ENCODE measurements at places on chromosomes 4 and X. TPM values are rescaled to one million over a fixed set of nuclear protein-coding genes. Genes with fewer than 3 reads are reported as not detected.
A peak's percentile ranks its signal among the peaks of the same experiment; 100 is the strongest.

DNA sequence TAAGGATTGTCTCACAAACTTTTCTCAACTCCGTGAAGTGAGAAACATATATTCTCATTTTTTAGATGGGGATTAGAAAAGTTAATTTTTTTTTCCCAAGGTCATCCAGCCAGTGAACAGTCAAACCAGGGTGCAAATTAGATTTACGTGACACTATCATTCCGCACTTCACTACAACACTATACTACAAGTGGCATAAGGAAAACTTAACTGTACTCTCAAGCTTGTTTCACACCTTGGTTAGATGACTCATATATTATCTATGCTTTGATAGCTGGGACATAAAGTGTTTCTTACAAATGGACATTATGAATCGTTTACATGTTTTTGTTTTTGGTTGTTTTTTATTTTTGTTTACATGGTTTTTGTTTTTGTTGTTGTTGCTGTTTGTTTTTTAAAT is 525.7 kb downstream of the PPARGC1A start:
- DNase-seq = no peak

CXCL5 gene
- 0.07 TPM for total RNA-seq

DNA sequence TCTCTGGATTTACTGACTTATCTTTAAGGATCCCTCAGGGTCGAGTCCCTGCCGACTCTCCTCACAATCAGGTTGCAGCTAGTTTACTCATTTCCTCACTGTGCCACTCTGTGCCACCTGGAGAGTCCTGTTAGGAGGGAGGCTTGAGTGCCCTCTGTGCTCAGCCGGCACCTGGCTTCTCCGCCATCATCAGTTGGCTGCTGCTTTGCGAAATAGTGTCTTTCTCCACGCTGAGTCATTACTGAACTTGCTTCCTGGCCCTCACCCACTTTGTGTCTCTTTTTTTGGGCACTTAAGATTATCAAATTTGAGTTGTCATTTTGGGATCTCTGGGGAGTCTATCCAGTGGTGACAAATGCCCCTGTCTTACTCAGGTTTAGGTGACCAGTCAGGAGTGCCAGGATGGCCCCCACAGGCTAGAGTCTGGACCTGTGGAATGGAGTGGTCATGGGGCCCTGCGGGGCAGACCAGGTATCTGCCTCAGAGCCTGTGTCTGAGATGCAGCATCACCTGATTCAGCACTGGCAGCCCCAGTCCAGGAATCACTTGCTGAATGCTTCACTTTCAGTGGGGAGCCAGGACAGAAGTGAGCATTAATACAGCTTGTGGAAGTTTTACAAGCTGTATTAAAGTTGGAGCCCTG is 37.7 kb downstream of the JADE1 start:
- no peak for DNase-seq

DNA sequence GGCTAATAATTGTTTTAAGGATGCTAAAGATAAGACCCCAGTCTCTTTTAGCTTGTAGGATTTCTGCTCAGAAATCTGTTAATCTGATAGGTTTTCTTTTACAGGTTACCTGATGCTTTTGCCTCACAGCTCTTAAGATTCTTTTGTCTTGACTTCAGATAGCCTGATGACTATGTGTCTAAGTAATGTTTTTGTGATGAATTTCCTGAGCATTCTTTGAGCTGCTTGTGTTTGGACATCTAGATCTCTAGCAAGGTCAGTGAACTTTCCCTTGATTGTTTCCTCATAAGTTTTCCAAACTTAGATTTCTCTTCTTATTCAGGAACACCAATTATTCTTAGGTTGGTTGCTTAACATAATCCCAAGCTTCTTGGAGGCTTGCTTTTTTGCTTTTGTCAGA is 104.1 kb downstream of the ZNF518B start:
- no peak for DNase-seq

- DNase-seq = no peak
Observed at GRCh38 chr4:163172647-163173046, 6.0 kb upstream of the NAF1 start.

GLUD2 gene
- 0.45 TPM for total RNA-seq

DNA sequence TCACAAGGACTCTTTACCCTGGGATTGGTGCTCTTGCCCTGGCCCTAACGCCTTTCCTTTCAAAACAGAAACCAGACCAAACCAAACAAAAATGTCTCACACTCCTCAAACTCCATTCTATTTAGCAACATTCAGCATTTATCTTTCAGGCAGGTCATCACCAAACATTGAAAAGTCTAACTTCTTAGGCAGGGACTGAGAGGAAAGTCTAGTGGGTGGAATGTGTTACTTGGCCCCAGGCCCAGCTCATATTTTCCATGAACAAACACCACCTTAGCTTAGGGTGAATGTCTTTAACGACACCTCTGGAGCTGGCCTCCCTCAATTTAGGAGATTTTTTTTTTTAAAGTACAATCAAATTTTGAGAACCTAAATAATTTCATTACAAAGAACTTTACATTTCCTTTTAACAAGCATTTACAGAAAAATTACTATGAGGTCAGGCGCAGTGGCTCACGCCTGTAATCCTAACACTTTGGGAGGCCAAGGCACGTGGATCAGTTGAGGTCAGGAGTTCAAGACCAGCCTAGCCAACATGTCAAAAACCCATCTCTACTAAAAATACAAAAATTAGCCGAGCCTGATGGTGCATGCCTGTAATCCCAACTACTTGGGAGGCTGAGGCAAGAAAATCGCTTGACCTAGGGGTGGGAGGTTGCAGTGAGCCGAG is 10.2 kb upstream of the N4BP2 start:
- peak; percentile 8 for DNase-seq

RBMXL3 gene
- total RNA-seq = not detected

DNA sequence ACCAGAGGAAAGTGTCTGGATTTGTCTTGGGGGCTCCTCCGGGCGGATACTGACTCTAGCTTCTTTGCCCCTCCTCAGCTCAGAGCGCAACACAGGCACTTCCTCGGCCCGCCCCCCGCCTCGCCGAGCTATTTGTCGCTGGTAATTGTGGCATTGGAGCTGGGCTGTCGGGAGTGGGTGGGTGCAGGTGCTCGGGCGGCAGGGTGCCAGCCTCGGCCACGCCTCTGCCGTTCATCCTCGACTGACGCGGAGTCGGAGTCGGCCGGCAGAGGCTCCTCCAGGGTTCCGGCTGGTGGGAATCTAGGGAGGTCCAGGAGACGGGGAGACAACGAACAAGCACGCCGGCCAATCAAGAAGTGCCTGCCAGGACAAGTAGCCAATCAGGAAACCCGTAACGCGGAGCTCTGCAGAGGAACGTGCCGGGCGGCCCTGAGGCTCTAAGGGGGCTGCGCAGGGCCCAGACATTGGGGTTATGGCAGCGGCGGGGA is 3.9 kb upstream of the SYN1 start:
- DNase-seq = peak; percentile 63

FDCSP gene
- not detected for total RNA-seq

- DNase-seq = no peak
Observed at GRCh38 chr4:87884976-87885549, 52.3 kb downstream of the MEPE start.

GRCh38 chr4:87014284-87014782 is 79.5 kb downstream of the AFF1 start:
- DNase-seq = peak; percentile 11

GRCh38 chr4:75841641-75842520 is 60.4 kb downstream of the PPEF2 start:
- no peak for DNase-seq

GRCh38 chrX:129823115-129823514 is 20.6 kb downstream of the ZDHHC9 start:
- no peak for DNase-seq

MAGEE2 gene
- total RNA-seq = not detected

CXXC4 gene
- total RNA-seq = not detected

- DNase-seq = no peak
Observed at GRCh38 chr4:83731609-83732008, 195.7 kb downstream of the GPAT3 start.

CBR4 gene
- total RNA-seq = 9.5 TPM

DNA sequence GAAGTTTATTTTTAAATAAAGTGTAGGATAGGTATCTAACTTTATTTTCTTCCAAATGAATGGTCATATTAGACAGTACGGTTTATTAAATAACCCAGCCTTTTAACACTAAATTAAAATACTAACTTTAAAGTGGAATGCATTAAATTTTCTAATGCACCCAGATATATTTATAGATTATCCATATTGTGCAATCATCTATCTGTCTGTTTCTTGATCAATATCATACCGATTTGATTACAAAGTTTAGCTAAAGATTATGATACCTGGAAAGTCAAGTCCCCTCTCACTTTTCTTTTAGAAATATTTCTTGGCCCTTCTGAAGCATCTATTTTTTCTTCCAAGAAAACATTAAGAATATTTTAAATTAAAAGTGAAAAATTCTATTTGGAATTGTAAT is 124.3 kb upstream of the PDE5A start:
- no peak for DNase-seq

SASH3 gene
- not detected for total RNA-seq

DNA sequence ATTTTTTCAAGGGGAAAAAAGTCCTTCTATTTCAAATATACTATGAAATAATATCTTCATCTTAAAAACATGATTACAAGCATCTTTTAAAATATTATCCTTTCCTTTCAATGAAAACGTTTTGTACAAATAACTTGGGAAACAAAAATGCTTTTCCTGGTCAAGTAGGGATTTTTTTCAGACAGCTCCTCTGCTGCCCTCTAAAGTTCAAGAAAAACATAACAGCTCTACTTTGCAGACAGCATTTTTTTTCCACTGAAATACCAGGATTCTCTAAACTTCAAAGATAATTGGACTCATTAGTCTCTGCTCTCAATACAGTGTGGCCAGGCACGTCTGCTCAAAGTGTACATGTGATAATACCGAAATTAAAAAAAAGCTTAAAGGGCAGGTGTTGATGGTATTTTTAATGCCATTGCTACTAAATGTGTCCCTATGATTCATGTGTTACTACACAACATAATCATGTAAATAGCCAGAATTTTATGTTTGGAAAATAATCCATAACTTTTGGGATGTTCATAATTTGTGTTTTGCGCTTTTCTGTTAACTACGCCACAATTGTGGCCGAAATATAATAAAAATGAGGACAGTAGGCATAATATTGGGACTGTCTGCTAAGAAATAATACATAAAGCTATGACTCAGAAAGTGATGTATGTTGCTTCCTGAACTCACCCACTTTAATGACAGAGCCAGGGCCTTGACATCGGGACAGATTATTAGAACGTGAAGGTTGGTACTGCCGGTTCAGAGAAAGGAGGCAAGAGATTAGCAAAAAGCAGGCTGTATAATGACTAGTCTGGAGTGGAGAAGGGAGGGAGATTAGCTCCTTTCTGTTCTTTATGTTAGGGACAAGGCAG is 478.9 kb downstream of the KCNIP4 start:
- peak; percentile 10 for DNase-seq

PAGE2B gene
- total RNA-seq = not detected

EVC gene
- 38.7 TPM for total RNA-seq

DNA sequence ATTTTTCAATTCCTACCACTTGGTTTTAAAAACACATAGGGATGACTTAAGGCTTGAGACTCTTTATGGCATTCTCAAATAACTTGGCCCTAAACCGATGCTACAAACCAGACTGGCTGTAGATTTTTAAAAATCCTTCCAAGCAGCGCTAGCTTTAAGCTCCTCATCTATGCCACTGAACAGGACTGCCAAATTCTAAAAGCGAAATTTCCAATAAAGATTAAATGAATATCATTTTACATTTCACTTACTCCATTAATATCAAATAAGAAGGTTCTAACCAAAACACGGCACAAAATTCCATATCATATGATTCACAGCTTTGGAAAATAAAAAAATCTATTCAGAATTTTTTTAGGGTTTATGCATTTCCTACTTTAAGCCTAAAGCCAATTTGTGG is 134.2 kb downstream of the FANCB start:
- peak; percentile 4 for DNase-seq

DNA sequence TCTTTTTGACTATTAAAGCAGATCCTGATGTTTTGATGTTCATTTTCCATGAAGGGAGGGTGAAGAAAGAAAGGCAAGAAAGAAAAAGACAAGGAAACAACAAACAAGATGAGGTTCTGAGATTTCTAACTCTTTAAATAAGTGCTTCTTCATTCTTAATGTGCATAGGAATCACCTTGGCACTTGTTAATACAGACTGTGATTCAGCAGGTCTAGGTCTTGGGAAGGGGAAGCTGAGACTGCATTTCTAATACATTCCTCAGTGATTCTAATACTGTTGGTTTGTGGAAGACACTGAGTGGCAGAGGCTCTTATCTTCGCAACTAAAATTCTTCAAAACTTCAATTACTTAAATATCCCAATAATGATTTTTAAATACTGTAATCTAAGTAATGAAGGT is 95.2 kb upstream of the NAP1L5 start:
- peak; percentile 29 for DNase-seq

DNA sequence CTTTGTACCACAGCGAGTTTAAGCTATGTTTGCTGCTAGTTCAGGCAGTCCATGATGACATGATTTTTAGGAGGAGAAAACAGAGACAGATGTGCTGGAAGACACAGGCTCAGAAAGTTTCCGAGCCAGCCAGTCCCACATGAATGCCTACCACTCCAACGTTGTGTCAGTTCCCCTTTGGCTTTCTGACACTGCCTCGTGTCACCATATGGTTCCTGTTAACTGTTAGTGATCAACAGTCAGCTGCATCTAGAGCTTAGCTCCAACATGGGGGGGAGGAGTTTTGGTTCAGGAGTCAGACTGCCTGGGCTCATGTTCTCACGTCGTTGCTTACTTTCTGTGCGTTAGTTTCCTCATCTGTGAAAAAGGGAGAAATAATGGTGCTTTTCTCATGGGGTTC is 343.7 kb downstream of the MID1IP1 start:
- no peak for DNase-seq

DNA sequence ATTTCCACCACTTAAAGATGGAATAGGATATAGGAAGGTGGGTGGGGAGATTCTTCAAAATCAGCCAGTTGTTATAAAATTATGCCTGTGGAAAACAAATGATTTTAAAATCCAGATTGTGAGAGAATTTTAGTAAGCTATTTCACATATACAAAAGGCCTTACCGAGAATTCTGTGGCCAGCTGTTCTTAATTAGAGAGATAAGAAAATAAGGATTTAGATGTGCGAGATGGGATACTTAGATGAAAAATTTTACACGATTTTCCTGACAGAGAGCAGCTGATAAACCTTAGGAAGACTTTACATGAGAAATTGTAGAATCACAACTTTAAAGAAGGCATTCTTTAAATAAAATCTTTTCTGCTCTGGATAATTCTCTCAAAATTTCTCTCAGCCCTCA is 94.5 kb upstream of the IQCM start:
- no peak for DNase-seq

GRCh38 chr4:152973629-152974467 is 37.7 kb downstream of the FHDC1 start:
- DNase-seq = no peak

DNA sequence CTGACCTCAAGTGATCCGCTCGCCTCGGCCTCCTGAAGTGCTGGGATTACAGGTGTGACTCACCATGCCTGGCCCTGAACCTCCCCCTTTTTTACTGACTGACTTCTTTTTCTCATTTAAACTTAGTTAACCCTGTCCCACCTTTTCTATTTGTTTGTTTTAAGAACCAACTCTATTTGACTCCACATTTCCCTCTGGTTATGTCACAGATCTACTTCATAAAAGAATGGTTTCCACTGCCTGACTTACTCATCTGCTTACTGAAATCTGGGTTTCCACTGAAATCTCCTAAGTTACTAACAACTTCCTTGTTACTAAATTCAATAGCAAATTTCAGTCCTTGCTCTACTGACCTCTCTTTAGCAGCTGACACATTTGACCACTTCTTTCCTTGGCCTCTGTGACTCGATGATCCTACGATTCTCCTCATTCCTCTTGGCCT is 28.0 kb upstream of the NSUN7 start:
- DNase-seq = peak; percentile 32

All from HFFc6 (cell line).